Fibroblast of pulmonary artery (primary cell): ENCODE measurements at places on chromosomes 5 and 9.

DNA sequence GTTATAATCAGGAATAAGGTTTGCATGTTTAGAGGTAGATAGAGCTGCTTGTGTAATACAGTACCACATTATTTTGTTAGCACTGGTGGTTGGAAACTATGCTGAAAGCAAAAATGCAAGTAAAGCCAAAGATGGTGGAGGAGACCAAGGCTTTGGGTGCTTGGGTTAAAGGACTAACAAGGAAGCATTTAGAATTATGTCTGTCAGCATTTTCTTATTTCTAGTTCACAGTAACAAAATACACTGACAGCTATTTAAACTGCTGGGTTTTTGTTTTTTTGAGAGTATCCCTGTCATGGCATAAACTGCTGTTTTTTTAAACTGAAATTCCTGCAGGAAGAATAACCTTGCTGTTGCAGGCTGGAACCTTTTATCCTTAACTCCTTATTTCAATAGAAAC, 6.5 kb downstream of the HMGXB3 start:
- no peak for DNase-seq

DNA sequence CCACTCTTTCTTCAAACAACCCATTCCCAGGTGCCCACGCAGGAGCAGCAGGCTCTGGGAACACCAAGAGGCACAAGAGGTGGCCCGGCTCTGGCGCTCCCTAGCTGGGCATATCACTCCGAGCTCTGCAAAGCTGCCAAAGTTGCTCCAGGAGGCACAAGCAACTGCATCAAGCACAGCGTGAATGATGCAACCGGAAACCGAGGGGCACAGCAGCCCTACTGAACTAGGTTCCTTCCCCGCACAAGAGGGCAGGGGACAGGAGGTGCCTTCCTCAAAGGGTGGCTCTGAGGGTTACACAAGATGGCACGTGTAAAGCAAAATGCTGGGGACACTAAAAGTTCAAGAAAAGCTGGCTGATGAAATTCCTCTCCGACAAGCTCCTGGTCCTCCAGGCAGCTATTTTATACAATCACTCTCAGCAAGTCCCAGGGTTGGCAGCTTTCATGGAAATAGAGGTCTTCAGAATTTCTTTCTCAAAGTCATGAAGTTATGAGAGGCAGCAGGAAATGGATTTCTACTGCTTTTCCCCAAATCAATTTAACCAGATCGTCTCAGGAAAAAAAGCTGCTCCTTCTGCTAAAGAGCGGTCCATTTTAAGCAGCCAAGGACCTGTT, 22.9 kb downstream of the PSMB7 start:
- peak; percentile 35 for DNase-seq

GRCh38 chr5:82720213-82721086, 356.7 kb downstream of the TMEM167A start:
- peak; percentile 18 for DNase-seq

- DNase-seq = no peak
Observed at GRCh38 chr9:99210572-99210971, 11.2 kb downstream of the ALG2 start.

GRCh38 chr5:140239939-140240700, 62.8 kb downstream of the PFDN1 start:
- DNase-seq = peak; percentile 73

GRCh38 chr5:151155775-151156506, 1.6 kb downstream of the ANXA6 start:
- DNase-seq = peak; percentile 71
